Stimulated activated naive B cell treated with anti-CD40 and anti-IgM and Interleukin-4, amounts not matched to agents 10 μg/mL and 1 μg/mL and 100 μg/mL, for 72 hours (primary cell): ENCODE measurements at places on chromosomes 6 and 20.

DNA sequence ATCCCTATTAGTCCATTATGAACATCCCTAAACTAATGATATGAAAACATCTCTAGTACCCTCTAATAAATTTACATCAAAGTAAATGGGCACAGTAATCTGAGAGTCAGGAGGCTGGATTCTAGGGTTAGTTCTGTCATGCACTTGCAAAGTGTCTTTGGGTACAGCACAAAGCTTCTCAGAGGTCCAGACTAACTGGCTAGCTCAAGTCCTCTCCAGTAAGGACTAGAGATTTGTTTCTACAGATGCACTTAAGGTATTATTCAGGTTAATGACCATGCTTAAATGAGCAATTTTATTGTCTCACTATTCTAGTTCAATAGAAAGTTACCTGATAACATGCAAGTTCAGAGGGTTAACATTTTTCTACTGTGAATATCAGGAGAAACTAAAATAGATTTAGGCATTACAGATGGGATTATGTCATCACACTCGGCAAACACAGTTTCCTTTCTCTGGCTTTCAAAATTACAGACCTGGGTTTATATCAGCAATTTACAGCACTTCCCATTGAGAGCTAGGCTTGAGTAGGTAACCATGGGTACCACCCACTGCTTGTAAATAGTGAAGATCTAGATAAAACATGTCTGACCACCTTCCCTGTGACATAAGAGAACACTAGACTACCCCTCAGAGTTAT is 402.9 kb upstream of the RUNX2 start:
- no peak for DNase-seq

- DNase-seq: no peak
Measured at GRCh38 chr6:11762794-11763459, 15.7 kb downstream of the ADTRP start.

DNA sequence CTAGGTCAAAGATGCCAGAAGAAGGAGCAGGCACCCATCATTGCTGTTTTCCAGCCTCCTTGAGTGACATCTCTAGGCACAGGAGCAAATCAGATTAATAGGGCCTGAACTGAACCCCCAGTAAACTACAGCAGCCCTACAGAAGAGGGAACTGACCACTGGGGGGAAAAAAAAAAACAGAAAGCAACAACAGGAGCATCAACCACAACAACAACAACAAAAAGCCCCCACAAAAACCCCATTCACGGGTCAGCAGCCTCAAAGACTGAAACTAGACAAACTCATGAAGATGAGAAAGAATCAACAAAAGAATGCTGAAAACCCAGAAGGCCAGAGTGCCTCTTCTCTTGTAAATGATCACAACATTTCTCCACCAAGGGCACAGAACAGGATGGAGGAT is 537.4 kb upstream of the BTBD3 start:
- DNase-seq: no peak

DNA sequence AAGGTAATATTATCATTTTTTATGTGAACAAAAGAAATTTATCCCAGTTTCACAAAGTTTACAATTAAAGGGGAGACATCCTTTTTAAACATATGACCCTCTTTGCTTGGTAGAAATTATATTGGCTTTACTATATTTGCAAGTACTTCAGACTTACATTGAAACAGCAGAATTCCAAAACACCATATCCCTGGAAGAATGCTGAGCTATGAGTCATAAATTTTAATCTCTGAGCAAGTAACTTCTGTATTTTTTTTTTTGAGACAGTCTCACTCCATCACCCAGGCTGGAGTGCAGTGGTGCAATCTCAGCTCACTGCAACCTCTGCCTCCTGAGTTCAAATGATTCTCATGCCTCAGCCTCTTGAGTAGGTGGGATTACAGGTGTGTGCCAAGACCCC is 240.4 kb downstream of the TBC1D32 start:
- no peak for DNase-seq

DNA sequence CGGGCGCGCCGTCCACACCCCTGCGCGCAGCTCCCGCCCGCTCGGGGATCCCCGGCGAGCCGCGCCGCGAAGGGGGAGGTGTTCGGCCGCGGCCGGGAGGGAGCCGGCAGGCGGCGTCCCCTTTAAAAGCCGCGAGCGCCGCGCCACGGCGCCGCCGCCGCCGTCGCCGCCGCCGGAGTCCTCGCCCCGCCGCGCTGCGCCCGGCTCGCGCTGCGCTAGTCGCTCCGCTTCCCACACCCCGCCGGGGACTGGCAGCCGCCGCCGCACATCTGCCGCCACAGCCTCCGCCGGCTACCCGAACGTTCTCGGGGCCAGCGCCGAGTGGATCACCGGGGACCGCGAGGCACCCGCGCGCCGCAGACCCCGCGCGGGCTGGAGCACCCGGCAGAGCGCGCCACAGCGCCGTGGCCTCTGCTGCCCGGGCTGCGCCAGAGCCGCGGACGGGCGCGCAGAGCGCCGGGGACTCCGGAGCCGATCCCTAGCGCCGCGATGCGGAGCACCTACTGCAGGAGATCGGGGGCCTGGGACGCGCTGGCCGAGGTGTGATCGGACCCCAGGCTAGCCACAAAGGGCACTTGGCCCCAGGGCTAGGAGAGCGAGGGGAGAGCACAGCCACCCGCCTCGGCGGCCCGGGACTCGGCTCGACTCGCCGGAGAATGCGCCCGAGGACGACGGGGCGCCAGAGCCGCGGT is at the start of gene BMP2:
Gene BMP2 (plus strand): TSS at position 151 of the 692 bp plus-strand sequence. CDS start 2,441 bp downstream, outside the sequence.
- no peak for DNase-seq

GRCh38 chr20:60897976-60898375 is 354.1 kb upstream of the CDH4 start:
- no peak for DNase-seq

DNA sequence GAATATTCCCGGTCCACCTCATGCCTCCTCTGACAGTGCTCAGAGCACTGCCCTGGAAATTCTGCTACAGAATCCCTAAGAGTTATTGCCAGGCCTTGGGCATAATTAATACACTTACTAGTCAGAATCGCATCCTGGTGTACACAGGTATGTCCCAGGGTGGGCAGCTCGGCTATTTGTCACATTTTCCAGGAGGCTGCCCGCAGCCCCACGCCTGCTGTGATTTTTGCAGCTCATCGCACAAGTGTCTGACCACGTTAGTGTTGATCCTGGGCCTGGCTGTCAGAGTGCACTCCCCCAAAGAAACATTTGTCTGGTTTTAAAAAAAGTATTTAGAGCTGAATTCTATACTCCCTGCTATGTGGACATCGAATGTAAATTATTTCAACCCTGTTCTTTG is 105.4 kb downstream of the CD83 start:
- DNase-seq: no peak

- DNase-seq: no peak
Measured at GRCh38 chr6:136920671-136921380, 1.3 kb upstream of the SLC35D3 start.

DNA sequence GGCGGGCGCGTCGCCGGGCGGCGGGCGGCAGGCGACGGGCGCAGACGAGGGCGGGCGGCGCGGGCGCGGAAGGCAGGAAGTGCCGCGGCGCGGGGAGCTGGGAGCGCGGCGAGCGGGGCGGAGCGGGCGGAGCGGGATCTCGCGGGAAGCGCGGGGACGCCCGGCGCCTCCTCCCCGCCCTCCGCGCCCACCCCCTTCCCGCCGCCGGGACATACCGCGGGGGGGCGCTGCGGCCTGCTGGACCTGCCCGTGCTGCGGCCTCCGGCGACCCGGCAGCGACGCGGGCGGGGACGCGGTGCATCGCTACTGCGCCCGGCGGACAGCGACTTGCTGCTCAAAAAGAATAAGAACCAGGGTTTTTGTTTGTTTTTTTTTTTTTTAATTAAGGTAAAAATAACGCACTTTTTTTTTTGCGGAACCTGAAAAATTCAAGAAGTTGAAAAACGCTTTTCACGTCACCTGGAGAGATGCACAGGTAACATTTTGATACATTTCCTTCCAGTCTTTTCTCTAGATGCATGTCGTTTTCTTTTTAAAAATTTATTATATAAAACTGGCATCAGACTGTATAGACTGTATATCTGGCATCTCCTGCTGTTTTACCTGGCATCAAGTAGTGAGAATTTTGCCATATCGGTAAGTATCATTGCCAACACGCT is at the start of gene CENPB:
Gene CENPB (minus strand): TSS at position 76 of the 659 bp plus-strand sequence. CDS start 257 bp downstream, outside the sequence.
- peak; percentile 90 for DNase-seq

- no peak for DNase-seq
Measured at GRCh38 chr6:169787797-169788196, 36.4 kb downstream of the ERMARD start.

DNA sequence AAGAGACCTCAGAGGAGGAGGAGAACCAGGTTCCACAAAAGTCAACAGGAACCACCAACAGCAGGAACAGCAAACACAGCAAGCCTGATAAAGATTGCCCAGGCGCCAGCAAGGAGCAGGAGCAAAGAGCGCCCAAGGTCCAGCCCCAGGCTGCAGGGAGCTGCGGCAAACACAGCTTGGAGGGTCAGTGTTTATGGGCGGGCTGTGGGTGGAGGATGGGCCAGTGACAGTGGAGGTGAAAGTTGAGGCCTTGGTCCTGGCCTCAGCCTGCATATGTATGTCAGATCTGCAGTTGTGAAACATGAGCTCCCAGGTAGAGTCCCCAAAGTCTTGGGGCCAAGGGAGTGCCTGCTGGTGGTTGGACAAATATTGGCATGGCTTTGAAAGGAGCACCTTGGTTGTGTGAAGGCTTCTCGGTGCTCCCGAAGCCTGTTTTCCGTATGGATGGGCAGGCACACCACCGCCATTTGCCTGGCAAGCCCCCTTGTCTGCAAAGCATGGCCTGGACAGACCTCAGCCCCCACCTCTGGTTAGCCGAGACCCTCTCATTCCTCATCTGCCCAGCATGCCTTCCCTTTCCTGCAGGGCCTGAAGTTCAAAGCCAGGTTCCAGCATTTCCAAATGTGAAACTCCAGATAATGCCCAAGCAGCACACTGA is 2.0 kb upstream of the CAPN11 start:
- no peak for DNase-seq

DNA sequence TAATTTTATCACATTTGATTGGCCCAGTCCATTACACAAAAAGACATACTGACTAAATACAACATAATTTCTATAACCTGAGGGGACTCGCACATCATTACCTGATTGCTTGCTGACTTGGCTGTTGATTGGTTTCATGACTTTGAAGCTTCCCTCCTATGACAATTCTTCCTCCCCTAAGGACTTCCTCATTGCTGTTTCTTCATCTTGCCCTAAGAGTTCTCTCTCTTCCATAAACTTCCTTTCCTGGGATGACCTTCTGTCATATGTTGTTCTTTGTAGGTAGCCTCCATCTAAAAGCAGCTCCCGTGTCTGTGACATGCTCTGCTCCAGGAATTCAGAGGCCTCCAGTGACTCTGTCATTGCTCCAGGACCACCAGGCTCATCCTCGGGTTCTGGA is 22.6 kb downstream of the RSPH3 start:
- DNase-seq: no peak

- peak; percentile 52 for DNase-seq
Measured at GRCh38 chr6:138109042-138109997, 2.1 kb upstream of the PERP start.

- DNase-seq: no peak
Measured at GRCh38 chr6:170449835-170450753, 103.0 kb downstream of the PSMB1 start.

GRCh38 chr6:52839124-52840055 is 1.2 kb downstream of the GSTA5 start:
- peak; percentile 16 for DNase-seq

GRCh38 chr20:39661833-39662232 is 699.7 kb downstream of the DHX35 start:
- DNase-seq: no peak

GRCh38 chr20:16040742-16041141 is 532.5 kb downstream of the KIF16B start:
- no peak for DNase-seq

DNA sequence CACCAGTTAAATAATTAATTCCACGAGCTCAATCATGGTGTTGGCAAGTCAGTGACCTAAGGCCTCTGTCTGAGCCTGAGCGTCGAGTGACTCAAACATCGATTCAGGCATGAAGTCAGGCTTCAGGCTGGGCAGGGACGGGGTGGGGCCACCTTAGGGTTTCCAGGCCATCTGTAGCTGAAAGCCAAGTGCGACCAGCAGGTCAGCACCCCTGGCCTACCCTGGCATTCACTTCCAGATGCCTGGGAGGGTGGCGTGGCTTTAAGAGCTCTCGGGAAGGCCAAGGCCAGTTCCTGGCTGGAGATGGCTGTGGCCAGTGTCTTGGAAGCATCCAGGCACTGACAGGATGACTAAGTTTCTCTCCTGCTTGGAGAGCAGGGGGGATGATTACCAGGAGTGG is 113.4 kb downstream of the DACT2 start:
- DNase-seq: no peak

DNA sequence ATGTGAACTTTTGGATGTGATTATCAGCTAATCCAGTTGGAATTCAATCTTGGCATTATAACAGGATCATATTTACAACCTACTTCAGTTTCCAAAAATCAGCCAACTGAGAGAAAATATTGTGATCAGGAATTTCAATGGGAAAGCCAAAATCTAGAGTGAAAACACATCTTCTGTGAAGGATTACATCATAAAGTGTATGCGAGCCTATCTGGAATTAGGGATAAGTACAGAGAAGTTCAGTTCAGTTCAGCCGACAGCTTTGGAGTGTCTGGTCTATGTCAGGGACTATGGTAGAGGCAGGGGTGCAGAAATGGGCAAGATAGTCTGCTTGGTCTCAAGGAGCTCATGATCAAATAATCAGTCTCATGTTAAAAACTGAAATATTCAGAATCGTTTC is 12.3 kb upstream of the PRIM2 start:
- DNase-seq: no peak

GRCh38 chr20:57619051-57619831 is 985 bp downstream of the ZBP1 start:
- peak; percentile 79 for DNase-seq

GRCh38 chr6:52410979-52411378 is 9.2 kb upstream of the EFHC1 start:
- no peak for DNase-seq

DNA sequence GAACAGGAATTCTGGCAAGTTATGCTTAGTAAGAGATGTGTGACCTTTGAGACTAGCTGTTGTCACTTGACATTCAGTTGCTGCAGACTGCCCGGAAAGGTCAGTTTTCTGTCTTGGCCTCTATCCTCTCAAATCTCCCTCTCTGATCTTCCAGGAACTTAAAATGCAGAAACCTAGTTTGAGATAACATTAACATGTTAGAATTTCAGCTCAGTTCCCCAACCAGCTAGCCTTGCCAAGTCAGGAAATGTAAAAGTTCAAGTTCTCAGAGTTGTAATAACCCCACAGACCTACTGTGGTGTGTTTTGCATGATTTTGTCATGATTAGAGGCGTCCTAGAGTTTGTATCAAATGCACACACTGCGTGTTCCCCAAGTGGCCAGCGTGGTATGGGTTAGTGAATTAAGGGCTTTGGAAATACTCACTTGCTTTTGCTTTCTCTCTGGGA is 46.6 kb downstream of the DUSP22 start:
- no peak for DNase-seq

GRCh38 chr6:110786271-110786670 is 29.0 kb downstream of the CDK19 start:
- DNase-seq: no peak

GRCh38 chr6:121608270-121608669 is 172.8 kb downstream of the GJA1 start:
- DNase-seq: no peak

- DNase-seq: no peak
Measured at GRCh38 chr20:36311141-36311853, 5.2 kb downstream of the DLGAP4 start.
